ENCODE measurements at places on chromosomes 2 and 18.

GRCh38 chr2:214830794-214831346, 21.4 kb upstream of the BARD1 start:
- H3K4me1 ChIP-seq, result no peaks in the 10 kb centered on the region
- DNase-seq, result no peak
- H3K4me3 ChIP-seq, result no peak overlapping the region
- H3K36me3 ChIP-seq, result no peaks in the 10 kb centered on the region

DNA sequence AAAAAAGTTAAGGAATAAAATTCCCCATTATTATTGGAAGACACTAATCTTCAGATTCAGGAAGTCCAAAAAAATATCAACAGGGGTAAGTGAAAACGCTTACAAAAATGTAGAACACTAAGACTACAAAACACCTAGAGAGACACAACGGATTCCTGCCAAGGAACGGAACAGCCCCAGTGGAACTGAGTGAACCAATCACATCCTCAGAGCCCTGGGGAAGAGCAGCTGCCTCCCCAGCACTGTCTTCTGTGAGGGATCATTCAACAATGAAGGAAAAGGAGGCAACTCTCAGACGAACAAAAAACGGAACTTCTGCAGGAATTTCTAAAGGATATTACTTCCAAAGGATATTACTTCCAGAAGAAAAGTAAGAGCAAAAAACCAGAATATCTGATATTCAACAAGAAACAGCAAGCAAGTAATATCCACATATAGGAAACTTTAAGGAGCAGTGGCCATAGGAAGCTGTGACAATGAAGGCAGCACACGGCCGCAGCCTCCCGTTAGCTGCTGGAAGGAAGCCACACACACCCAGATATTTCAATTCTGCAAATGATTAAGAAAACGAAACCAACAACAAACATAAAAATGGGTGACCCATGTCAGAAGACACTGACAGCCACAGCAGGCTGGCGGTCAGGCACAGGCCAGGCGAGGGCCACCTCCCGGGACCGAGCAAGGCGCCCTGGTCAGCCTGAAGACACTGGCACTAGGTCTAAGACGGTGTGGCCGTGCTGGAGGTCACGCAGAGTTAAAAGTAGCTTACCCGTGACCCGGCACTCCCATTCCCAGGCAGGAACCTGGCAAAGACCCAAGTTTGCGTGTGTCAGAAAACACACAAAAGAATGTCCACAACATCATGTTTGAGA, 81.8 kb downstream of the HDAC4 start:
- no peaks in the 10 kb centered on the region for H3K27me3 ChIP-seq
- peak overlapping the region; percentile 60 for H3K4me3 ChIP-seq
- H3K27ac ChIP-seq, result peak overlapping the region; percentile 81
- H3K36me3 ChIP-seq, result peaks cover 37% of the 10 kb centered on the region
- H3K4me1 ChIP-seq, result peaks cover 66% of the 10 kb centered on the region

- no peak overlapping the region for H3K4me3 ChIP-seq
- no peaks in the 10 kb centered on the region for H3K36me3 ChIP-seq
- no peak overlapping the region for H3K27ac ChIP-seq
- no peaks in the 10 kb centered on the region for H3K27me3 ChIP-seq
- DNase-seq, result no peak
Measured at GRCh38 chr2:211437396-211437795, 881.0 kb downstream of the CPS1 start.

DNA sequence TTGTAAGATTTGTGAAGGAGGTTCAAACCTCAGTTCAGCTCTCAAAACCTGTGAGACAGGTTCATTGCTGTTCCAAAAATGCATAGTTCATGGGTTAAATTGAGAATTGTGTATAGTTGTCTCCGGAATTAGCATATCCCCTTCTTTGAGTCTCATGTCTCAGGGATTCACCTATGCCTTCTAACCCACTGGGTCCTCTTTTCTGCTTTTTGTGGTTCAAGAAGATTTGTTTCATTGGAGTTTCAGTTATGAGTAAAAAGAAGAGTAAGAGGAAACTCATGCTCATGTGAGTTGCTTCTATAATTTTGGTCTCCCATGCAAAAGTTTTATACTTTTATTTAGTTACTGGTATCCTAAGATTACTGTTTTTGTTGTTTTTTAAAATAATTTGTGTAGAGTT, 1219.8 kb upstream of the ZEB2 start:
- H3K36me3 ChIP-seq, result no peaks in the 10 kb centered on the region
- no peak for DNase-seq
- no peak overlapping the region for H3K27ac ChIP-seq
- H3K27me3 ChIP-seq, result no peaks in the 10 kb centered on the region
- no peak overlapping the region for H3K4me3 ChIP-seq

GRCh38 chr18:70469916-70470315, 181.1 kb downstream of the SOCS6 start:
- no peaks in the 10 kb centered on the region for H3K36me3 ChIP-seq
- no peaks in the 10 kb centered on the region for H3K27me3 ChIP-seq
- H3K4me1 ChIP-seq, result no peaks in the 10 kb centered on the region
- H3K4me3 ChIP-seq, result no peak overlapping the region
- DNase-seq, result no peak

- DNase-seq, result no peak
- H3K4me1 ChIP-seq, result no peaks in the 10 kb centered on the region
- no peak overlapping the region for H3K27ac ChIP-seq
- no peaks in the 10 kb centered on the region for H3K27me3 ChIP-seq
- H3K36me3 ChIP-seq, result peaks cover 27% of the 10 kb centered on the region
Measured at GRCh38 chr2:197576631-197577030, 60.8 kb downstream of the MOB4 start.

DNA sequence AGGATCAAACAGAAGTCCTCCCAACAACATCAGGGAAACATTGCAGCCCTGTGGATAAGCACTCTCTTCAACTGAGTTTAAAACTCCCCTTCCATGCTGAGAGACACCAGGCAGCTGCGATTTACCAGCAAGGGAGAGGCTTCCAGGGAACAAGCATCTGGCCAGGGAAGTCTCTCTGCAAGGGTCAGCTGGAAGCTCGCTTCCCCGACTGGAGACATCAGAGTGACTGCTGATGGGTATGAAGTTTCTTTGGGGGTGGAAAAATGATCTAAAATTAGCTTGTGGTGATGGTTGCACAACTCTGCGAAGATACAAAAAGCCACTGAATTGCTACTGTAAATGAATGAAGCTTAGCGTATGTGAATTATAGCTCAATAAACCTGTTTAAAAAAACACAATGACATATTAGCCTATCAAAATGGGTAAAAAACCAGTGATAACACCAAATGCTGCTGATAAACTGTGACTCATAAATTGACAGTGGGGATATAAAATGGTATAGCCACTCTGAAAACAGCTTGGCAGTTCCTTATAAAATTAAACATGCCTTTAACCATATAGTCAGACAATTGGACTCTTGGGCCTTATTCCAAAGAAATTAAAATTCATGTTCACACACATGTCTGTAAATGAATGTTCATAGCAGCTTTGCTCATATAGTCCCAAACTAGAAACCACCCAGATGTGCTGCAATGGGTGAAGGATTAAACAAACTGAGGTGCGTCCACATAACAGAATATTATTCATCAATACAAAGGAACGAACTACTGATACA, 1082.0 kb downstream of the SOCS6 start:
- no peaks in the 10 kb centered on the region for H3K27me3 ChIP-seq
- no peak for DNase-seq

DNA sequence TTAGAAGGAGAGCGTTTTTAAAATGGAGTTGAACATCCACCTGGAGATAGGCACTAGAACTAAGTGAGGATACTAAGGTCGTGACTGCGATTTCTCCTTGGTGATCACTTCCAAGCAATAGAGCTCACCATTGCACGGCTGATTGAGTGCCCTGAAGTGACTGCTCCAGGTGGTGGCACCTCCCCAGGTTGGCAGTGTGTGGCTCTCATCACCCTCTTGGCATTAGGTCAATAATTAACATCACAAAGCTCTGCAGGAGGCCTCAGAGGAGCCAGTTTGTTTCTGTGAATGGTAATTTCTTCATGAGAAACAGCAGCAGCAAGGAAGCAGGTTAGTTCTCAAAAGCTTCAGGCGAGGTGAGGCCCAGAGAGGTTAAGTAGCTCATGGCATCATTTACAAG, 259.6 kb downstream of the CLIP4 start:
- H3K4me1 ChIP-seq, result no peaks in the 10 kb centered on the region
- H3K36me3 ChIP-seq, result no peaks in the 10 kb centered on the region
- H3K4me3 ChIP-seq, result no peak overlapping the region
